ENCODE measurements at places on chromosomes 2 and 18. TPM values are rescaled to one million over a fixed set of nuclear protein-coding genes. Genes with fewer than 3 reads are reported as not detected.

DNA sequence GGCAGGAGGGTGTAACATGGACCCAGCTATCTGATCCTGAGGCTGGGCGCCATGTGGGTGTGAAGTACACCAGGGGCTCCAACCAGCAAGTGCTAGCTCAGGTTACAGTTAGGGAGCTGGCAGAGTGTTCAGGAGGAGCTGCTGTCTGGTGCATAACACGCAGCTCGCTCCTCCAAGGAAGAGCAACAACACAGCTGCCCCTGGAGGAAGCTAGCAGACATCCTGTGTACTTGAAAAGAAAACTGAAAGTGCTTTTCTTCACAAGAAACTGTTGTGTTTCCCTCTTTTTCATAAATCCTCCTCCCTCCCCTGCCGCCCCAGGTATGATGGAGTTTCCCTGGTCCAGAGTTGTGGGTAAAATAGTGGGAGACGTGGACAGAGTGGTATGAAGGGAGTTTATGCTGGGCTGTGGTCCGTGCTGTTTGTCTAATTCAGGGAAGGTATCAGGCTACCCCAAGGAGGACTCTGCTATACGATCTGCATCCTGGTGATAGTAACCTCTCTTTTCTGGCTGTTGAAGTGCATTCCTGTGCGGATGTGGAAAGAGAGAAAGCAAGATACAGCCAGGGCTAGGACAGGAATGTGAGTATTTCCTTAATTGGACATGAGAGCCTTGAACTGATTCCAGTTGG is 6.1 kb upstream of the LBH start:
- no peak for DNase-seq
- peak overlapping the region; percentile 99 for H3K27ac ChIP-seq
- peaks cover 83% of the 10 kb centered on the region for H3K4me1 ChIP-seq
- no peaks in the 10 kb centered on the region for H3K27me3 ChIP-seq
- no peaks in the 10 kb centered on the region for H3K36me3 ChIP-seq

DNA sequence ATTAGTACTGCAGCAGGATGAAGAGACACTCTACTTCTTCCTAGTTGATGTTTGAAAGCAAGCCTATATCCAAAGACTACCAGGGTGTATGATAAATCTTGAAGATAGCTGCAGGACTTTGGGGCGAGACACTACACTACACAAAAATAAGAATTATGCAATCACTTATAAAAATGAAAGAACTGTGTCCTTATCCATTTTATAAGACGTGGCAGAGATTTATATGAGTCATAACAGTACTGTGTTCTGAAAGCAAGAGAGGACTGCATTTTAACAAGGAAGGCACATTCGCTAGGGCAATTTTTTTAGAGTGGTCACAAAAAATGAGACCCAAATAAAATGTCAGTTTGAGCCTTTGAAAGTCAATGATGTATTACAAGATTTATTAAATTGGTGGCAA is 617.0 kb upstream of the LINC00305 start:
- no peak overlapping the region for H3K27ac ChIP-seq
- no peak for DNase-seq
- H3K4me1 ChIP-seq, result no peaks in the 10 kb centered on the region
- no peaks in the 10 kb centered on the region for H3K27me3 ChIP-seq
- H3K4me3 ChIP-seq, result no peak overlapping the region

GRCh38 chr2:119173556-119174060 is 15.1 kb upstream of the C1QL2 start:
- H3K27me3 ChIP-seq, result no peaks in the 10 kb centered on the region
- no peak overlapping the region for H3K4me3 ChIP-seq
- H3K27ac ChIP-seq, result no peak overlapping the region

GRCh38 chr18:36608107-36608506 is 220.7 kb downstream of the TPGS2 start:
- no peaks in the 10 kb centered on the region for H3K27me3 ChIP-seq
- no peaks in the 10 kb centered on the region for H3K4me1 ChIP-seq
- DNase-seq, result no peak
- no peaks in the 10 kb centered on the region for H3K36me3 ChIP-seq
- no peak overlapping the region for H3K4me3 ChIP-seq

DNA sequence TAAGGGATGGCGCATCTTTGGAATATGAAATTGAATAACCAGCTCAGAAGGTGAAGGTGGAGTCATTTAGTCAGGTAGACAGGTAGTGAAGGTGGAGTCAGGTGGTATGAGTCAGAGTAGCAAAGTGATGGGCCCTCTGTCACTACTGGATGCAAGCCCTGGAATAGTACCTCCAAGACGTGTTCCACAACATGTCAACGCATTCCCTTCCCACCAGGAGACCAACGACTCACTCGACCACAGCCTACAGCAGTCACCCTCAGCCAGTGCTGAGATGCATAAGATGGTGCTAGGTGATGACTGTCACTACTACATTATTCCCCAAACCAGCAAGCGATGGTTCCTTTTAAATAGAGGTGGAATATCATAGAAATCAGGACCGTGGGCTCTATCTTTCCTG is 6.8 kb downstream of the CPLX4 start:
- peaks cover 3% of the 10 kb centered on the region for H3K4me1 ChIP-seq
- no peak overlapping the region for H3K4me3 ChIP-seq
- H3K36me3 ChIP-seq, result no peaks in the 10 kb centered on the region
- DNase-seq, result no peak
- peaks cover 18% of the 10 kb centered on the region for H3K27me3 ChIP-seq

DNA sequence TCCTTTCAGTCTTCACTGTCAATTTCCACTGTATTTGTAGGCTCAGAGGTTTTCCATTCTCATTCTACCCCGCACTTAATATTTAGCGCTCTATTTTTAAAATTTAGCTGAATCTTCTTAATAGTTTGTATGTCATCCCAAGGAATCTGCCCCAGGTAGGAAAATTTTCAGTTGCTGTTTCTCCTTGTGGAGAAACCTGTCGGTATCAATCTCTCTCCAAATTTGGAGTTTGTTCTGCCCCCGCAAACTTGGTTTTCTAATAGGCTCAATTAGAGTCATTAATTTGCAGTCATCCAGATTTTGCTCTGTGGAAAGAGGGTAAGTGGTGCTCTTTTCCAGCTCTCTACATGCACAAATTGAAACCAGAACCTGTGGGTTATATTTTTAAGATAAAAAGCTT is 87.6 kb downstream of the DNAH6 start:
- no peaks in the 10 kb centered on the region for H3K36me3 ChIP-seq
- no peak overlapping the region for H3K4me3 ChIP-seq
- H3K27me3 ChIP-seq, result no peaks in the 10 kb centered on the region
- no peak overlapping the region for H3K27ac ChIP-seq
- no peak for DNase-seq

SLC5A7 gene
- 0.05 TPM for total RNA-seq

ARHGAP25 gene
- 32.2 TPM for total RNA-seq

- no peaks in the 10 kb centered on the region for H3K36me3 ChIP-seq
- H3K27me3 ChIP-seq, result no peaks in the 10 kb centered on the region
- H3K4me3 ChIP-seq, result no peak overlapping the region
Measured at GRCh38 chr2:133655610-133656009, 87.3 kb upstream of the NCKAP5 start.

GRCh38 chr18:52577795-52578194 is 237.8 kb downstream of the DCC start:
- H3K27ac ChIP-seq, result no peak overlapping the region
- H3K27me3 ChIP-seq, result no peaks in the 10 kb centered on the region
- DNase-seq, result no peak
- H3K4me3 ChIP-seq, result no peak overlapping the region
- no peaks in the 10 kb centered on the region for H3K36me3 ChIP-seq

- H3K4me1 ChIP-seq, result peaks cover 3% of the 10 kb centered on the region
- peaks cover 21% of the 10 kb centered on the region for H3K27me3 ChIP-seq
- peak overlapping the region; percentile 80 for H3K4me3 ChIP-seq
- no peaks in the 10 kb centered on the region for H3K36me3 ChIP-seq
- peak; percentile 60 for DNase-seq
Measured at GRCh38 chr2:164840930-164841718, 499 bp downstream of the COBLL1 start.

GRCh38 chr18:45517181-45517741 is 98.0 kb upstream of the SLC14A2 start:
- H3K4me3 ChIP-seq, result no peak overlapping the region
- no peak for DNase-seq
- no peaks in the 10 kb centered on the region for H3K36me3 ChIP-seq
- H3K27me3 ChIP-seq, result no peaks in the 10 kb centered on the region
- H3K27ac ChIP-seq, result no peak overlapping the region
- H3K4me1 ChIP-seq, result no peaks in the 10 kb centered on the region

ANKRD30B gene
- not detected for total RNA-seq

INPP5D gene
- 26.6 TPM for total RNA-seq

DNA sequence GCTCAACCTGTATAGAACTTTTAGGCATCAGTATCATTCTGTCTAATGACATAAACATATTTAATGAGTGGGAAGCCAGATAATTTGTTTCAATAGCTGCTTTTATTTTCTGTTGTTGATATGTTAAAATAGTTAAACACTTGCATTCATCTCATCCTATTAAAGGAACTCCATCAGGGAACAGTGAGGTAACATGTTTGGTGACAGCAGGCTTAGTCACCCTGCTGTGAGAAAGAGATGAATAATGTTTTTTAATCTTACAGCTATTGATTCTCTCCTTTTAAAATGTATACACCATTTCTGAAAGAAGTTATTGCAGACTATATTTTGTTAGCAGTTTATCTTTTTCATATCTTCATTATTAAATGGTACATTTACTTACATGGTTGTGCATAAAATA is 123.3 kb upstream of the CWC22 start:
- H3K4me1 ChIP-seq, result no peaks in the 10 kb centered on the region
- H3K4me3 ChIP-seq, result no peak overlapping the region
- H3K27ac ChIP-seq, result no peak overlapping the region
- peaks cover 2% of the 10 kb centered on the region for H3K27me3 ChIP-seq
- no peaks in the 10 kb centered on the region for H3K36me3 ChIP-seq

REG3A gene
- total RNA-seq, result 0.05 TPM

SLC35F6 gene
- 7.0 TPM for total RNA-seq

Data from thymus (tissue), 14 donors.